ENCODE measurements at places on chromosomes 3 and 15.
A peak's percentile ranks its signal among the peaks of the same experiment; 100 is the strongest.

DNA sequence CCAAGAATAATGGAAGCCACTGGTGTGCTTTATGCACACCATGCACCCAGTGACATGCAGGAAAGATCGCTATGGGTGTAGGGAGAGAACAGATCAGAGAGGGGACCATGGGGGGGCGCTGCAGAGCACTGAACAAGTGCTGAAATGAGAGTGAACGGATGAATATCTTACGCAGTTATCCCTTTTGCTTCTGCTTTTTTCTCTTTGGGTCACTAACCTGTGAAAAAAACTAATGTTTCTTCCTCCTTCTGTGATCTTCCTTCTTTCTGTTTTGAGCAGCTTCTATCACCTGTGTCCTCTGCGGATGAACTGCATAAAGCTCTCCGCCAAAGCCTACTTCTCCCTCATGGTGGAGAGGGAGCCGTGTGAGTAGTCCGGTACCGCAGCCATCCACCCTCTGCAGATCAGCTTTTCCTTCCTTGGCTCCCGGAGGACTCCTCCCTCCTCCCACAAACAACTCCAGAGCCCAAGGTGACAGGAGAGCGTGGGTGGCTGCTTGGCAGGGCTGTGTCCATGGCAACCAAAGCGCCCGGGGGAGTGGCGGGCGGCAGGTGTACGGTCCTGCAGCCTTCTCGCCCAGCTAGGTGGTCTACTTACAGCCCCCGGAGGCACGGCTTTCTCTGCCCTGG lies 106.2 kb downstream of the DGKG start:
- DNase-seq = no peak
- H3K27ac ChIP-seq = no peak overlapping the region
- no peaks in the 10 kb centered on the region for H3K36me3 ChIP-seq
- no peaks in the 10 kb centered on the region for H3K27me3 ChIP-seq

DNA sequence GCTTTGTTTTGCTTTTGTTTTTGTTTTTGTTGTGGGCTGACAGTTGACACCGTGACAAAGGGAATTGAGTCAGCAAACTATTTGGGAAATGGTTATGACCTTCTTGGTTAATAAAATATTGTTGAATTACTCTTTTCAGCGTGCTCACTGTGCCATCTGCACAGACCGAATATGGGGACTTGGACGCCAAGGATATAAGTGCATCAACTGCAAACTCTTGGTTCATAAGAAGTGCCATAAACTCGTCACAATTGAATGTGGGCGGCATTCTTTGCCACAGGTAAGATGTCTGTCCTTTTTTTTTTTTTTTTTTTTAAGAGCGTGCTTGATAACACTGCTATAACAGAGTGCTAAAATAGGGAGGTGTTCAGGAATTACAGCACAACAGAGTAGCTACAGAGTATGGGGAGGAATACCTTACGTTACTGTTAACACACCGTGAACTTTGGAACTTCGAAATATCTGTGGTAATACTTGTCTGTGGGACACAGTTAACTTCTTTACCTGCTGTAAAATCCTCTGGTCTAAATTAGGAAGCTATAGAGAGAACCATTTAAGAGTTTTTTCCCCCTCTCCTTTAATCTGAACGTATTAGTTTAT lies 48.2 kb downstream of the PRKCI start:
- no peaks in the 10 kb centered on the region for H3K27me3 ChIP-seq
- no peak overlapping the region for H3K27ac ChIP-seq
- no peak for DNase-seq

- no peak overlapping the region for H3K27ac ChIP-seq
- H3K27me3 ChIP-seq = no peaks in the 10 kb centered on the region
- no peaks in the 10 kb centered on the region for H3K4me1 ChIP-seq
- H3K36me3 ChIP-seq = peaks cover 23% of the 10 kb centered on the region
These were observed 11.8 kb upstream of the HRG start for GRCh38 chr3:186653984-186654383.

- no peak overlapping the region for H3K4me3 ChIP-seq
- H3K27ac ChIP-seq = no peak overlapping the region
- peaks cover 17% of the 10 kb centered on the region for H3K4me1 ChIP-seq
- no peaks in the 10 kb centered on the region for H3K36me3 ChIP-seq
These were observed 3.2 kb upstream of the GOLGB1 start for GRCh38 chr3:121752772-121753171.

DNA sequence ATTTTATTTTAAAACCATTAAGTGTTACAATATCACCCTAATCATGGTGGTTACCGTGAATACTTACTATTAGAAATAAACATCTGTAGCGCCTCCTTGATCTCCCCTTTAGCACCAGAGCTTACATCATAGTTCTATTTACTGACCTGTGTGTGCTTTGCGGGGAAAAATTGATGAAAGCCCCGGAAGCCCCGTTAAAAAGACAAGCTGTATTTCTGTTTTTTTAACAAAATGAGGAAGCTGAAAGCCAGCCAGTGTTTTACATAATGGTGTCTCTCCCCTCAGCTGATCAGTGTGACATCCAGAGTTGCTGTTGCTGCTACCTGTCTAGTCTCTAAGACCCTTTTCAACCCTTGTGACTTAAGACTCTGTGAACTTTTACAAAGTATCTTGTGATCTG lies 100.8 kb downstream of the OPA1 start:
- H3K27me3 ChIP-seq = no peaks in the 10 kb centered on the region
- no peak overlapping the region for H3K27ac ChIP-seq
- H3K4me1 ChIP-seq = no peaks in the 10 kb centered on the region
- H3K4me3 ChIP-seq = no peak overlapping the region
- peaks cover 2% of the 10 kb centered on the region for H3K36me3 ChIP-seq

- H3K27me3 ChIP-seq = no peaks in the 10 kb centered on the region
- H3K36me3 ChIP-seq = no peaks in the 10 kb centered on the region
- peaks cover 2% of the 10 kb centered on the region for H3K4me1 ChIP-seq
- DNase-seq = no peak
- no peak overlapping the region for H3K27ac ChIP-seq
- no peak overlapping the region for H3K4me3 ChIP-seq
These were observed 9.9 kb upstream of the ARIH1 start for GRCh38 chr15:72464251-72464650.

- no peaks in the 10 kb centered on the region for H3K4me1 ChIP-seq
- H3K4me3 ChIP-seq = no peak overlapping the region
- H3K36me3 ChIP-seq = no peaks in the 10 kb centered on the region
These were observed 104.2 kb upstream of the SPRED1 start for GRCh38 chr15:38148471-38148870.

DNA sequence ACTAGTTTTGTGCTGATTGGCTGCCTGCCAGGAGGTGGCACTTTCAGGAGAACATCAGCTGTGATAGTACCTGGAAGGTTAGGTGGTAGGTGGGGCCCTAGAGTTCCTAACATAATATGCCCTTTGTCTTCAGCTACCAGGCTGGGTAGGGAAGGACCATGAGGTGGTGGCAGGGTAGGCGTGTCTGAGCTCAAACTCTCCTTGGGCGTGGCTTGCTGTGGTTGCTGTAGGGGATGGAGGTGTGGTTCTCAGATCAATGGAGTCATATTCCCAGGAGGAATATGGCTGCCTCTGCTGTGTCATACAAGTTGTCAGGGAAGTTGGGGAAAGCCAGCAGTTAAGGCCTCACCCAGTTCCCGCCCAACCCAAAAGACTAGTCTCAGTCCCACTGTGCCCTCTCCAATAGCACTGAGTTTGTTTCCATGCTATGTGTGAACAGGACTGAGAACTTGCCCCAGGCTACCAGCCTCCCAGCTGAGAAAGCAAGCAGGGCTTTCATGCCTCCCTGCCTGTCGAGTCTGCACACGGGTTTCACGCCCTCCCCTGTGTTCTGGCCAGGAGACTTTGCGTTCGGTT lies 107.7 kb downstream of the CHCHD4 start:
- H3K27ac ChIP-seq = no peak overlapping the region
- no peak for DNase-seq
- H3K4me1 ChIP-seq = no peaks in the 10 kb centered on the region

DNA sequence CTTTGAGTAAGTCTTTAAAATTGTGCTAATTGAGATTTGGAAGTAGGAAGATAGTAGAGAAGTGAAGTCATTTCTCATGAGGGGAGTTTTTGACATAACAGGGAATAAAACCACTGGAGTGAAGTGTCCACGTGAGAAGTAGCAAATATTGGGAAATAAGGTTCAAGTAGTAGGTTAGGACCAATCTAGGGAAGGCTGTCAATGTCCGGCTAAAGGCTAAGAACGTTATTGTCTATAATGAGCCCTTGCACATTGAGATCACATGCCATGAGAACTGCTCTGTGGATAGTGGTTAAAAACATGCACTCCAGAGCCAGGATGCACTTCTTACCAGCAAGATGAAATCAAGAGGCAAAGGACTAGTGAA lies 459.9 kb upstream of the TPRG1 start:
- peak overlapping the region; percentile 13 for H3K27ac ChIP-seq
- no peaks in the 10 kb centered on the region for H3K36me3 ChIP-seq

DNA sequence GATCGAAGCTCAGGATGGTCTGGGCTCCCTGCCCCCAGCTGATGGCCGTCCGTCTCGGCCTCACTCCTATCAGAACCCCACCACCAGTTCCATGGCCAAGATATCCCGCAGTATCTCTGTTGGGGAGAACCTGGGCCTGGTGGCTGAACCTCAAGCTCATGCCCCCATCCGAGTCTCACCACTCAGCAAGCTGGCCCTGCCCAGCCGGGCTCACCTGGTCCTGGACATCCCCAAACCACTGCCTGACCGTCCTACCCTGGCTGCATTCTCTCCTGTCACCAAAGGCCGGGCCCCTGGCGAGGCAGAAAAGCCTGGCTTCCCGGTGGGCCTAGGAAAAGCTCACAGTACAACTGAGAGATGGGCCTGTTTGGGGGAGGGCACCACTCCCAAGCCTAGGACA lies 4.4 kb upstream of the JMJD7 start:
- H3K36me3 ChIP-seq = peaks cover 10% of the 10 kb centered on the region
- H3K27ac ChIP-seq = no peak overlapping the region
- no peaks in the 10 kb centered on the region for H3K27me3 ChIP-seq

- peaks cover 7% of the 10 kb centered on the region for H3K27me3 ChIP-seq
- H3K36me3 ChIP-seq = no peaks in the 10 kb centered on the region
- H3K4me3 ChIP-seq = no peak overlapping the region
- no peak for DNase-seq
- H3K4me1 ChIP-seq = no peaks in the 10 kb centered on the region
- no peak overlapping the region for H3K27ac ChIP-seq
These were observed 122.2 kb downstream of the SYNPR start for GRCh38 chr3:63400246-63400860.

DNA sequence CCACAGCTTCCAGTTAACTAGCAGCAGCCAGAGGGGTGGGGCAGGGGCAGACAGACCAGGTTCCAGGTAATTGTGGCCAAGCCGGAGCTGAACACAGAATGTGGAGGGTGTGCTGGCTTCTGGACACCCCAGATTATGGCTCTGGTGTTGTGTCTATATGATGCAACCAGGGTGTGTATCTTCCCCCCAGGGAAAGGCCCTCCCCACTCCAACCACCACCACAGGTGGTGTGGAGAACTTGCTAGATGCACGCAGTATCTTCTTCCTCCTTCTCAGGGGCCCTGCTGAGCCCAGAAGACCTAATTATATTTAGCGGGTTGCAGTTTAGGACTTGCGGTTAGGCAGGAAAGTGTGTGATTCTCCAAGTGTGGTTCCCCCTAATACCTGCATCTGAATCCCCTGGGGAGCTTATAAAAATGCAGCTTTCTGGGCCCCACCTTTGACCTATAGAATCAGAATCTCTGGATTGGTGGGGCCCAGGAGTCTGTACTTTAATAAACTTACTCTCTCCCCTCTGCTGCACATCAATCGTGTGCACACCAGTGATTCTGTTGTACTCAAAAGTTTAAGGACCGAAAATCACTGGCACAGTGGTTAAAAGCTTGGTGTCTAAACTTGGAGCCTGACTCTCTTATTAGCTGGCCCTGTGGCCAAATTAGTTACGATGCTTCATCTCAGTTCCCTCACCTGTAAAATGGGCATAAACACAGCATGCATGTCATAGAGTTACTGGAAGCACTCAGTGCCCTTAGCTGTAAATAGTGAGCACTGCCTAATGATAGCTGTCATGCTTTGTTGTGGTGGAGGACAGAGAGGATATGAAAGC lies 379.1 kb upstream of the PROK2 start:
- no peaks in the 10 kb centered on the region for H3K27me3 ChIP-seq
- no peaks in the 10 kb centered on the region for H3K36me3 ChIP-seq
- H3K27ac ChIP-seq = no peak overlapping the region
- H3K4me3 ChIP-seq = no peak overlapping the region
- DNase-seq = no peak
- peaks cover 22% of the 10 kb centered on the region for H3K4me1 ChIP-seq

- H3K4me3 ChIP-seq = no peak overlapping the region
- no peak for DNase-seq
- H3K27me3 ChIP-seq = no peaks in the 10 kb centered on the region
- H3K4me1 ChIP-seq = no peaks in the 10 kb centered on the region
- no peak overlapping the region for H3K27ac ChIP-seq
- no peaks in the 10 kb centered on the region for H3K36me3 ChIP-seq
These were observed 23.2 kb downstream of the MINAR1 start for GRCh38 chr15:79455361-79455760.

- no peak within 1 kb of the TSS for H3K4me3 ChIP-seq
- DNase-seq = no peak
- H3K4me1 ChIP-seq = peaks cover 4% of the 10 kb centered on the region
- no peaks in the 10 kb centered on the region for H3K36me3 ChIP-seq
These were observed at the start of gene UCN2 for GRCh38 chr3:48563382-48563918. Gene UCN2 (minus strand): TSS chr3:48563781. CDS start chr3:48563124, 657 bp downstream.

DNA sequence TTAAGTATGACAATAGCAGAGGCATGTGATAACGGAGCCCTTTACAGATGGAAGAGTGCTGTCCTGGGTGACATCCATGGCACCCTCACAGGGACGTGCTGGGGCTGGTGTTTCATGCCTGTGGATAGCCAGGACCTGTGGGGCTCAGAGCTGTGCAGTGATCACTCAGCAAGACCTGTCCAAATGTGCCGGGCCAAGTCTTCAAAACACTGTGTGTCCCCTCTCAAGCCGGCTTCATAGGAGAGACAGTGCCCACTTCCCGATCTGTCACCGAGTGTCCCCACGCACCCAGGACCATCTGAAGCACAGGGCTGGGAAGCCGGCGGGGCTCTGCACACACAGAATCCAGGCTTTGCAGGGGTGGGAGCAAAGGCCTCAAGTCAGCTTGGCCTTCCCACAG lies 217.2 kb upstream of the IGF1R start:
- DNase-seq = no peak
- no peaks in the 10 kb centered on the region for H3K36me3 ChIP-seq
- H3K4me1 ChIP-seq = no peaks in the 10 kb centered on the region
- H3K27me3 ChIP-seq = no peaks in the 10 kb centered on the region
- no peak overlapping the region for H3K4me3 ChIP-seq
- no peak overlapping the region for H3K27ac ChIP-seq

- no peak for DNase-seq
- peak overlapping the region; percentile 95 for H3K27ac ChIP-seq
- peaks cover 9% of the 10 kb centered on the region for H3K36me3 ChIP-seq
- H3K4me3 ChIP-seq = peak overlapping the region; percentile 63
- peaks cover 2% of the 10 kb centered on the region for H3K4me1 ChIP-seq
- no peaks in the 10 kb centered on the region for H3K27me3 ChIP-seq
These were observed 684 bp downstream of the SLTM start for GRCh38 chr15:58932710-58933280.

DNA sequence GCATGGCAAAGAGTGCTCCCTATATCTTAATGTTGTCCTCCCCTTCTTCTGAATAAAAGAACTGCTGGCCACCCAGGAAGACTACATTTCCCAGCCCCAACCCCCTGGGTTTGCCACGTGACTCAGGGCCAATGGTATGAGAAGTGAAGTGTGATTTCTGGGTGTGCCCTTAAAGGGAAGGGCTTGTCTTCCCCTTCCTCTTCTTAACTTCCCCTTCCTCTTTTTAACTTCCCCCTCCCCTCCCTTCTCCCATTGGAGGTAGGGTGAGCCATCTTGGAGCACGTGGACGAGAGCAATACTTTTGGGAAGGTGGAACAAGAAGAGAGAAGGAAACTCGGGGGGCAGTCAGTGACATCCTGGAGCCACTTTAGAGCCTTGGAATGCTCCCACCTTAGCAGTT lies 6.8 kb upstream of the KBTBD12 start:
- no peaks in the 10 kb centered on the region for H3K27me3 ChIP-seq
- no peaks in the 10 kb centered on the region for H3K4me1 ChIP-seq
- no peaks in the 10 kb centered on the region for H3K36me3 ChIP-seq
- DNase-seq = no peak
